ENCODE measurements at places on chromosomes 2 and 18.
A peak's percentile ranks its signal among the peaks of the same experiment; 100 is the strongest.

DNA sequence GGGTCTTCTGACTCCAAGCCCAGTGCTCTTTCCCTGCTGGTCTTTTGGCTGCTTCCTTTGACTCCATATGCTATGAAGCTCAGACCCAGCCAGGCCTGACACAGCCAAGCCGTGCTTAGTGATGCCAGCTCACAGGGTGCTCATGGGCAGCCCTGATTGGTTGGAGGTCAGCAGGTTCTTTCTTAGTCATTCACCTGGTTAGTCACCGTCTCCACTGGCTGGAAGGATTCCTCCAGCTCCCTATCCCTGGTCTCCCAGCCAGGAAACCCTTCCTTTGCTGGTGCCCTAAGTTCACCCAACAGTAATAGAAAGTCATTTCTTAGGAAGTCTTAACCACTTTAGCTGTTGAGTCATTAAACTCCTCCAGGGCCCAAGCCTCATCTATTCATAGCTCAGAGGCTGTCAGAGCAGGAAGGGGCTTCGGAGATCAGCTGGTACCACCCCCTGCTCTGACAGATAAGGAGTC, 3.9 kb downstream of the KCNK3 start:
- no peak for DNase-seq

DNA sequence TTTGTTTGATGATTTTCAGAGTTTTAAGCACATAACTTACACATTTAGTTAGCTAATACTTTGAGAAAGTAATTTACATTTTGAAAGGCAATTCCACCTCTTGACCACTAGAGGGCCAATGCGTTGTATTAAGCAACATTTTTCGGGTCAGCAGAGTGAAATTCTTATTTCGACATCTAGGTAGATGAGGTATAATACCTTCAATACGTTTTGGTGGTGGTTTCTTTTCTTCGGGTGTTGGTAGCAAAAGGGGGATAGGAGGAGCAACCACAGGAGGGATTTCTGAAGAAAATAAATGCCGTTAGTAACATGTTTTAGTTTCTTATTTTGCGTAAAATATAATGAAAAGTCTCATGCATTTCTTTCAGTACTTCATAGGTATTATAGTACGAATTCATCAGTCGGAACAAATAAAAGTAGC, 106.3 kb downstream of the TTN start:
- DNase-seq: no peak

DNA sequence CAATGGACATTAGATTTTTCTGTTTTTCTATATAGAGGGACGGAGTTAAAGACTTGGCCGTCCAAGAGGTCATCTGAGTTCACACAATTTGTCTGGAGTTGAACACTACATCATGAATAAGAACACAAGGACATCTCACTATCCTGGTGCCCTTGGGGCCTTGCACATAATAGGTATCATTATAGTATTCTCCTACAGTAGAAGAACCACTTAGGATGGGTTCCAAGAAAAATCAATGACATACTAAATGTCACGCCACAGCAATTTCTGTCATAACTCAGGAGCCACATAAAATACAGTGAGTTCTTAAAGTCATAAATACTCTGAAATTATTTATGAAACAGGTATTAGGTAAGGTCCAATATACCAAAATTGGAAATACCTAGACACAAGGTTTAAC, 154.4 kb downstream of the NCKAP5 start:
- DNase-seq: no peak

GRCh38 chr2:192195548-192196418, 1.1 kb upstream of the TMEFF2 start:
- DNase-seq: peak; percentile 65

GRCh38 chr18:36830158-36830495, 1.2 kb downstream of the KIAA1328 start:
- no peak for DNase-seq

- no peak for DNase-seq
These were observed 477.1 kb downstream of the FBXO15 start for GRCh38 chr18:73670524-73670923.

DNA sequence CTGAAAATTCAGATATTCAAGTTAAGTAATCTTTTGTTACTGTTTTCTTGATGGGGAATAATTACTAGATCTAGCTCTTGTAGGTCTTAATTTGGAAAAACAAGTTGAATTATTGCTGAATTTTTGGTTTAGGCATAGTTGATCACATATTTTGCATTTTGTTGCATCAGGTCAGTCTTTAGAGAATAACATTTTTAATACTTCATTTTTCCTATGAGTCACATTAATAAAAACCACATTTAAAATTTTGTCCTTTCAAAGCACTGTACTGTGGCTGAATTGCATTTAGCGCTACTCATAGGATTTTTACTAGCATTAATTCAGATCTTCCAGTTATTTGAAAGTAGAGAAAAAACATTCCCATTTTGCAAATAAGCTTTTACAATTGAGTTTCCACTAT, 23.2 kb downstream of the MAP4K4 start:
- DNase-seq: no peak

DNA sequence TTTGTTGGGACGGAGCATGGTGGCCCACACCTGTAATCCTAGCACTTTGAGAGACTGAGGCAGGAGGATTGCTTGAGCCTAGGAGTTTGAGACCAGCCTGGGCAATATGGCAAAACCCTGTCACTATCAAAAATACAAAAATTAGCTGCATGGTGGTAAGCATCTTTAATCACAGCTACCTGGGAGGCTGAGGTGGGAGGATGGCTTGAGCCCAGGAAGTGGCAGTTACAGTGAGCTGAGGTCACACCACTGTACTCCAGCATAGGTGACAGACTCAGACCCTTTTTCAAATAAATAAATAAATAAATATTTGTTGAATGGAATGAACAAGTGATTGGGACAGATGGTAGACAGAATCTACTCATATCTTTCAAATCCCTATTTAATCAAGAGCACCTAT, 5.7 kb upstream of the ITPRIPL1 start:
- no peak for DNase-seq

DNA sequence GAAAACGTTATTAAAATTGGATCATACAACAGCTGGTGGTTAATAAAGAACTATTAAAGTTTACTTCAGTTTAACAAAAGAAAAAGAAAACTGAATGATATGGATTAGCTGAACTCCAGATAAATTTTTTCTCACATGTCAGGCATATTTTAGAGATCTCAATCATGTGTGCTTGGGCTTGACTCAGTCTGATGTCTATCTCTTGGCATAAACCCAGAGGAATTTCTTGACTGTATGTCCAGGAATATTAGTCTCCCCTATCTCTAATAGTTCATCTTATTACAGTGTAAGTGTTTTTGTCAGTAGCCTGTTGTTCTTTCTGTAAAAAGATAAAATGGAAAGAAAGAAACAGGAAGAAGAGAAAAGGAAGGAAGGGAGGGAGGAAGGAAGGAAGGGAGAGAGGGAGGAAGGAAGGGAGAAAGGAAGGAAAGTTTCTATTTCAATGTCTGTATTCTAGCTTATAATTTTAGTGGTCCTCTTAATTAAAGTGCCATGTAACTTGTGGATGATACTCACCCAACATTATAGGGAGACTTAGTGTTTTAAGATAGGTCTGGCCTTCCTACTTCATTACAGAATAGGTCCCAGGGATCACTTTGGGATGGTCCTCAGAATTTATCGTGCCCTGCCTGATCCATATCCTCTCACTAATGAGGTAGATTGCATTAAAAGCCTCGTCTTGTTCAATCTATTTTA, 99.7 kb upstream of the UGP2 start:
- no peak for DNase-seq

GRCh38 chr2:56474412-56475158, 290.8 kb downstream of the CCDC85A start:
- no peak for DNase-seq

- DNase-seq: no peak
These were observed 758.4 kb upstream of the TMEFF2 start for GRCh38 chr2:192953116-192953515.

DNA sequence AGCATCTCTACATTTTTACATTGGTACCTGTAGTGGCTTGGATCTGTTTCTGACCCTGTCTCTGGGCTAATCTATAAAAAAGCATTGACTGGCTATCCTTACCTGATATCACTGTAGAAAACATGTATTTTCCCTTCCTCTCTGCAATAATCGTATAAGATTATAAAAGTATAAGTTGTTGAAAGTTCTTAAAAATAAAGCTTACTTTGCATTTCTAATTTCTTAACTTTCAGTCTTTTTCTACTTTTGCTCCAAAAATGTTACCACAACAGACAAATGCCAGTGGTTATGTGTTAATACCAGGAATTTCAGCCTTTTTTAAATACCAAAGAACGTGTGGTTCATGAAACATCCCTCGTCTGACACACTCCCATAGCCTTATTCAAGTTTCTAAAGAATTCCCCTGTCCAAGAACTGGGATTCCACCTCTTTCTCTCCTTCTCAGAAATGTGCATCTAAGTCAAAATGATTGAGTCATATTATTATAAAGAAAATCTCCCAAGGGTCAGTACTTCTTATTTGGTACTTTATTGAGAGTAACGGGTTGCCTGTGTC, 28.5 kb upstream of the ACKR3 start:
- no peak for DNase-seq

DNA sequence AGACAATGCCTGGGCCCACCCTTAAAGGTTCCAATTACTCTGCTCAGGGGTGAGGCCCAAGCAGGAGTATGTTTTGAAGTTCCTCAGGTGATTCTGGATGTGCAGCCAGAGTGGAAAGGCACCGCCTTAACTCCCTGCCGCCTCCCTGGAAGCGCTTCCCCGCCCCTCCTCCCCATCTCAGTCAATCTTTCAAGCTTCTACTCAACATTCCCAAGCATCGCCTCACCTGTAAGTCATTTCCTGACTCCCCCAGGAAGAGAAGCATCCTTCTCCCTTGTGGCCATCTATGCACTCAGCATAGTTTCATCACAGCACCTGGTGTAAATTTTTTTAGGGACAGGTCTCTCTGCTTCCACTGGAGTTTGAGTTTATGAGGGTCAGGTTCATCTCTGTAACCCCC, 67.5 kb downstream of the MYL12B start:
- no peak for DNase-seq

DNA sequence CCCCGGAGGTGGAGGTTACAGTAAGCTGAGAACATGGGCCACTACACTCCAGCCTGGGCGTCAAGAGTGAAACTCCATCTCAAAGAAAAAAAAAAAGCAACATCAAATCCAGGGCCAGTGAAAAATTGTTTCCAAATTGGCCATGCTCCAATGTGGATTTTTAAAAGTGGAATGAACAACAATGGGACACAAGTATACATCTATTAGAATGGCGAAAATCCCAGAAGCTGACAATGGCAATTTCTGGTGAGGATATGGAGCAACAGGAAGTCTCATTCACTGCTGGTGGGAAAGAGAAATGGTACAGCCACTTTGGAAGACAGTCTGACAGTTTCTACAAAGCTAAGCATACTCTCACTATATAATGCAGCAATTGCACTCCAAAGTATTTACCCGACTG, 161.4 kb downstream of the UXS1 start:
- no peak for DNase-seq

DNA sequence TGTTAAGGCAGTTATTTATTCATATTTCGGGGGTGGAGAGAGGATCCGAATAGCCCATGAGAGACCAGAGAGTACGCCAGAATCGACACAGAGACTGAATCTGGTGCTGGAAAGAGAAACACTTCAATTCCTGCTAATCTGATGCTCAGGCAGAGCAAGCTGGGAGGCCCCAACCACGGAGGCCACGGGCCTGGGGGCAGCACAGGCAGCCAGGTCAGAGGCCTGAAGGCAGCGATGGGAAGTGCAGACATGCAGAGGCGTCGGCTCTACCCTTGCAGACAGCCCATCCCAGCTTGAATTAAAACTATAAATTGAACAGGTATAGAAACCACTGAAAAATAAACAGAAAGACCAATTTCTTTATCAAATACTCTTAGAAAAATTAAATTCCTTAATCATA, 50.6 kb downstream of the PXDN start:
- DNase-seq: no peak

DNA sequence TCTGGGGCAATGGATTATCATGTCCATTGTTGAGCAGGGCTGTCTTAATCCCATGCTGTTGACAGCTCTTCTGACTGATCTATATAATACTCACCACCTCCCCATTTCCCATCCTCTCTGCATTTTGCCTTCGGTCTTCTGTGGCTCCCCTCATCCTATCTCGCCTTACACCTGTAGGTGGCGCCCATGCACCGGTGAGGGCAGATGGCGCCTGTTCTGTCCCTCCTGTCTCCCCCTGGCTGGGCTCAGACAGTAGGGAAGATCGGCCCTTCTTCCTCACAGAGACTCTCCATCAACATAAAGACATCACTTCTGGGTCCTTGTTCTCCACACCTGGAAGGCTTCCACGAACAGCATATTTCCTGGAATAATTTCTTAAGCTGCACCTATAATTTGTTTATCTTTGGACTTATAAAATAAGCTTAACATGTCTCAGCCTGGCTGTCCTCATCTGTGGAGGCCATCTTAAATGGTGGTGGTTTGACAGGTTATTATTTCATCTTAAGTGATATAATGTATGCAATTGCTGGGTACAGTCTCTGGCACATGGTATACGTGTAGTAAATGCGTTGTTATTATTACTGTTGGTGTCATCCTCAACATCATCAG, 10.9 kb upstream of the CDH20 start:
- peak; percentile 73 for DNase-seq

DNA sequence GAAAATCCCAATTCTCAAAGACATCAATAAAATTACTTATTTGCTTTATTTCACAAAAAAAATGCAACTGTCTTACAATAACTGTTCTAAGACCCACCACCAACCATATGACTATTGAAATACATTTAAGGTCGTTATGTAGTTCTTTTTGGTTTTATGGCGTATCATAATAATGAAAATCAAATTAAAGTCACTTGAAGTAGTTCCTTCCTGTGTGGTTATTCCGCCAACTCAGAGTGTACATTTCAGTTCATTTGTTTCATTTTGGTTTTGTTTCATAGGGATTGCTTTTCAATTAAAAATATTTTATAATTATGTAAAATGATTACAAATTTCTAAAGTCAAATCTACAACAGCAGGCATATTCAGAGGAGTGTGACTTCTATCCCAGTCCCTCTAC, 45.9 kb upstream of the AAK1 start:
- DNase-seq: no peak

DNA sequence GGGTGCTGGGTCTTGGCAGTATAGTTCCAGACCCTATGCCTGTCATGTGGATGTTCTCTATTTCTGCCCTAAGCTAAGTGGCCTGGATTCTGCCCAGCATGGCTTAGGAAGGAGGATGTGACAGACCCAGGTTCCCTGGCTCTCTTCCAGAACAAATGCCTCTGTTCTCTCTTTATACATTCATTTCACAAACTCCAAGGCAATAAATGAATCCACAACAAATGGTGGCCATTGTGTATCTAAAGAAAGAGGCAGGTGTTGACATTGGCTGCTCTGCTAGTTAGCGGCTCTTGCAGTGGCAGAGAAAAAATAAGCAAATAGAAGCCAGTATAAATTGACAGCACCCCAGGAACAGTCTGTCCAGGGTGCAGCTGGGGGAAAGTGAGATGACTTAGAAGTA, 298.6 kb downstream of the SUCLG1 start:
- no peak for DNase-seq

DNA sequence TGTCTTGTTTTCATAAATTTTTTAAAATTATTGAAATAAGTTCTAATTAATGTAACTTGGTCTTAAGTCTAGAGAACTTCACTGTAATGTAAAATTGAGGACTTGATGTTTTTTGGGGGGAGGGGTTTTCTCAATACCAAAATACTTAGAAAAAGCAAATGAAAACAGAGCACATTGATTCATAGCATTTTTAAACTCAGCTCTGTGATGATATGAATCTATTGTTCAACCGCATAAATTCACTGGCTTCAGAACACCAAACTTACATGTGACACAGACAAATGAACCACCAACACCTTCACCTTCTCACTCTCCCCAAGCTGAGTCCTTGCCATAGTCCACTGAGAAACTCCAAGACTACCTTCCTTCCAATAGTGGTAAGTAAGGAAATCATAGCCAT, 108.2 kb downstream of the ZNF521 start:
- DNase-seq: no peak

- no peak for DNase-seq
These were observed 232.7 kb downstream of the CLIP4 start for GRCh38 chr2:29347774-29348461.
